ENCODE measurements at places on chromosomes 12 and 14. TPM values are rescaled to one million over a fixed set of nuclear protein-coding genes. Genes with fewer than 3 reads are reported as not detected.

FAM90A1 gene
- total RNA-seq = not detected

PTPRR gene
- 0.32 TPM for total RNA-seq

GRCh38 chr14:36442824-36443241 lies 77.2 kb downstream of the NKX2-1 start:
- no peak for DNase-seq
- no peaks in the 10 kb centered on the region for H3K36me3 ChIP-seq
- no peak overlapping the region for H3K27ac ChIP-seq

KRT72 gene
- total RNA-seq = not detected

ADGRD1 gene
- total RNA-seq = 64.0 TPM

KRT85 gene
- total RNA-seq = not detected

- DNase-seq = no peak
- H3K27ac ChIP-seq = no peak overlapping the region
- peaks cover 36% of the 10 kb centered on the region for H3K4me1 ChIP-seq
Observed at GRCh38 chr14:74490486-74490885, 2.6 kb downstream of the NPC2 start.

SOAT2 gene
- total RNA-seq = not detected

TAS2R46 gene
- 1.6 TPM for total RNA-seq

DNA sequence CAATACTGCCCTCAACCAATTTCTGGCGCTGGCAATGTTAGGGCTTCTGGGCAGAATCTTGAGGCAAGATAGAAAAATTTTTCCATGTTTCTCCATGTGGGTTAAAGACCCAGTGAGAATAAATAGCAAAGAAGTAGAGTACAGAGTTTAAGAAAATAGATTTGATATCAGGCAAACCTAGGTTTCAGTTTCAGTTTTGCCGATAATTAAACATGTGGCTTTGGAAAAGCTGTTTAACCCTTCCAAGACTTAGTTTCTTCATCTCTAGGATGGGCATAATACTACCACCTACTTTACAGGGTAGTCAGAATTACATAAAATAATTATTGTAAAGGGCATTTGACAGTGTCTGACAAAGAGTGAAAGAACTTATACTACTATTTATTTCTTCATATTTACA lies 360.4 kb downstream of the PCNX1 start:
- no peak for DNase-seq
- H3K36me3 ChIP-seq = no peaks in the 10 kb centered on the region
- no peak overlapping the region for H3K27ac ChIP-seq
- no peaks in the 10 kb centered on the region for H3K27me3 ChIP-seq

DNA sequence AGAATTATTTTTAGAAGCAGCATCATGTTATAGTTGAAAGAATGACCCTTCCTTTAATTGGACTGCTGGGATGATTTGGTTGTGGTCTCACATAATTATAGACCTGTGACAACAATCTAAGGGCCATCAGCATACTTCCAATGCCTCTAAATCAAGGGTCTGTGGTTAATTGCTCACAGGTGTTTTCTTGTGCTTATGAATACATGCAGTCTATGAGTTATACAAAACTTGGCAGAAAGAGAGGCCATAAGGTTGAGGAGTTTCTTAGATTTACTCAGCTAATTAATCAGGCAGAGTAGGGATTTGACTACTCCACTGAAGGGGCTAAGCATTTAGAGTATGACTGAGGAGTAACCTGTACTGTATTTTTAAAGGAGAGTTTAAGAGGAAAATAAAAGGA lies 37.0 kb upstream of the FRMD6 start:
- H3K27me3 ChIP-seq = no peaks in the 10 kb centered on the region
- no peaks in the 10 kb centered on the region for H3K36me3 ChIP-seq
- no peak overlapping the region for H3K27ac ChIP-seq

PLA2G1B gene
- not detected for total RNA-seq

CLEC4D gene
- 0.25 TPM for total RNA-seq

DNA sequence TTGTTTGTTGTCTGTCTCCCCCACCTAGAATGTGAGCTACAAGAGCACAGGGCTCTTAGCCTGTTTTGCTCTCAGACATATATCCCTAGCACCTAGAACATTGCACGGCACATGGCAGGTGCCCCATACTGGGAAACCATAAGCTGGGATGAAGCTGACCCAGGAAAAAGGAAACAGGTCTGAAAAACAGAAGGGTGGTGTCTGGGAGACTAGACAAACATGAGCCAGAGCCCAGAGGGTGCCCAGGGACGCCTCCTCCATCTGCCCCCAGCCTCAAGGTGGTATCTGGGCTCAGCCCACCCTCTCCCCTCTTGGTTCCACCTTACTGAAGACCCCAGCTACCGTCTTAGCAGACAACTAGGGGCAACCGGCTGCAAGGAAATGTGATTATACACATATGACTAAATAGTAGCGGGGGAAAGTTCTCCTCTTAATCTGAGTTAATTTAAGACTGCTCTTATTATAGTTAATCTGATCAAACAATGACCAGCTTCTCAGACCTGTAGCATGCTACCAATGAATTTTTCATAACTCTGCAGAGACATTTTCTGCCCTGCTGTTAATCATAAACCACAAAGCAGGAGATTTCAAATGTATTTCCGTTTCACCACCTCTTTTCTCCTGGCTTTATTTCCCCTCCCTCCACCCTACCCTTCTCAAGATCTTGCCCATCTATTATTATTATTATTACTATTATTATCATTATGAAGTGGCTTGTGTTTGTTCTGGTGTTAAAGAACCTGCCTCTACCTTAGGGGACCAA lies 31.9 kb downstream of the KSR2 start:
- no peak for DNase-seq
- H3K27ac ChIP-seq = no peak overlapping the region
- no peaks in the 10 kb centered on the region for H3K4me1 ChIP-seq
- no peak overlapping the region for H3K4me3 ChIP-seq
- H3K36me3 ChIP-seq = no peaks in the 10 kb centered on the region

GRCh38 chr14:41423503-41423902 lies 183.2 kb upstream of the LRFN5 start:
- H3K4me1 ChIP-seq = no peaks in the 10 kb centered on the region
- no peak overlapping the region for H3K27ac ChIP-seq
- H3K4me3 ChIP-seq = no peak overlapping the region
- no peak for DNase-seq
- H3K36me3 ChIP-seq = no peaks in the 10 kb centered on the region
- H3K27me3 ChIP-seq = no peaks in the 10 kb centered on the region

- H3K36me3 ChIP-seq = no peaks in the 10 kb centered on the region
- H3K4me3 ChIP-seq = no peak overlapping the region
- H3K27ac ChIP-seq = peak overlapping the region; percentile 52
Observed at GRCh38 chr12:18908191-18908590, 170.3 kb downstream of the CAPZA3 start.

DNA sequence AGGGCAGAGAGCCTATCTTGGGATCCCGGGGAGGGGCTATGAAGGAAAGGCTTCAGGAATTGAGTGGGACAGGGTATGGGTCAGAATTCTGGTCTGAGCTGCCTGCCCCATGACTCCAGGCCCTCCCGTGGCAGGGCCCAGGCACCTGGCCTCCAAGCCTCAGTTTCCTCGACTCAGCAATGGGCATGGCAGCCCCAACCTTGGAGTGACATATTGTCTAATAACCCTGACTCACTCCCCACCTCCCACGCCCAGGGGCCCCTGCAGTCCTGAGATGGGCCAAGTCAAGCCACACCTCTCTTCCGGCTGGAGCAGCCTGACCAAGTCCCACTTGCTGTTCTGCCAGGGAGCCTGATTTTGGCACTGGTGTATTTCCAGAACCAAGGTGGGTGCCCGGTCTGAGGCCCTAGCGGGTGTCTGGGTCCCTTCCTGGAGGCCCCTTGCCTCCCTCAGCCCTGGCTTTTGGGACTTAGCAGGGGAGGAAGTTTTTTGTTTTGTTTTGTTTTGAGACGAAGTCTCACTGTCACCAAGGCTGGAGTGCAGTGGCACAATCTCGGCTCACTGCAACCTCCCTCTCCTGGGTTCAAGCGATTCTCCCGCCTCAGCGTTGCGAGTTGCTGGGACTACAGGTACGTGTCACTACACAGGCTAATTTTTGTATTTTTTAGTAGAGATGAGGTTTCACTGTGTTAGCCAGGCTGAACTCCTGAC lies 40.3 kb upstream of the RCOR1 start:
- peak; percentile 65 for DNase-seq
- H3K4me3 ChIP-seq = no peak overlapping the region
- H3K4me1 ChIP-seq = peaks cover 12% of the 10 kb centered on the region

DNA sequence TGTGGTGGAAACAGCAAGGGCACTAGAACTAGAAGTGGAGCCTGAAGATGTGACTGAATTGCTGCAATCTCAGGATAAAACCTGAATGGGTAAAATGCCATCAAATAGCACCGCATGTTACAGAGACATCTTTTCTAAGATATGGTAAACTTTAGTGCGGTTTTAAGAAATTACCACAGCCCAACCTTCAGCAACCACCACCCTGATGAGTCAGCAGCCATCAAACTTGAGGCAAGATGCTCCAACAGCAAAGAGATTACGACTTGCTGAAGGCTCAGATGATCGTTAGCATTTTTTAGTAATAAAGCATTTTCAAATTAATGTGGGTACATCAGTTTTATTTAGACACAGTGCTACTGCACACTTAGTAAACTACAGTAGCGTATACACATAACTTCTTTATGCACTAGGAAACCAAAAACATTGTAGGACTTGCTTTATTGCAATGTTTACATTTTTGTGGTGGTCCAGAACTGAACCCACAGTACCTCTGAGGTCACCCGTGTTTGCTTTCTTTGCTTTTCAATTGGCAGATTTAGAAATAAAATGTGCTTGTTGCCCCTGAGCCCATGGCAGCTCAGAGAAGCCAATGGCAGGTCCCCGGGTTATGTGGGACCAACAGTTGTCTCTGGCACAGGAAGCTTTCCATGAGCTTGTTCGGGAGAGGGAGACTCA lies 15.9 kb downstream of the GOLGA3 start:
- no peaks in the 10 kb centered on the region for H3K27me3 ChIP-seq
- H3K36me3 ChIP-seq = peaks cover 87% of the 10 kb centered on the region
- no peak overlapping the region for H3K27ac ChIP-seq
- no peak for DNase-seq
- H3K4me1 ChIP-seq = no peaks in the 10 kb centered on the region

DNA sequence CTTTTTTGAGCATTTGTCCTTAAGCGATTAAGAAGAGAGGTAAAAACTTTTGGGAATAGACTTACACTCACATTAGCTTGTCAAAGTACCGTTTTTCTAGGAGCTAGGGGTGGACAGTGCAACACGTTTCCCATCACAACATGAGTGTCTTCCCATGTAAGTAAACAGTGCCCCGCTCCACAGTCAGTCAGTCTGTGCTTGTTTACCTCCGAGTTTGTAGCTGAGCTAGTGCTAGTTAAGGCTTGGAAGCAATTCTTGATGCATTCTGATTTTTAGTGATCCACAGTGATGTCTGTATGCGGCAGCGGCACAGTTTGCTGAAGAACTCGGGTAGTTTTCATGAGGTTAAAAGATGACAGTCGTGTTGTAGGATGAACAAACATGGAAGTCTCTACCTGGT lies 941 bp downstream of the ZDHHC17 start:
- H3K36me3 ChIP-seq = peaks cover 3% of the 10 kb centered on the region
- H3K27me3 ChIP-seq = no peaks in the 10 kb centered on the region
- H3K27ac ChIP-seq = peak overlapping the region; percentile 95
- peaks cover 44% of the 10 kb centered on the region for H3K4me1 ChIP-seq
- peak overlapping the region; percentile 75 for H3K4me3 ChIP-seq

TEDC1 gene
- 1.2 TPM for total RNA-seq

DNA sequence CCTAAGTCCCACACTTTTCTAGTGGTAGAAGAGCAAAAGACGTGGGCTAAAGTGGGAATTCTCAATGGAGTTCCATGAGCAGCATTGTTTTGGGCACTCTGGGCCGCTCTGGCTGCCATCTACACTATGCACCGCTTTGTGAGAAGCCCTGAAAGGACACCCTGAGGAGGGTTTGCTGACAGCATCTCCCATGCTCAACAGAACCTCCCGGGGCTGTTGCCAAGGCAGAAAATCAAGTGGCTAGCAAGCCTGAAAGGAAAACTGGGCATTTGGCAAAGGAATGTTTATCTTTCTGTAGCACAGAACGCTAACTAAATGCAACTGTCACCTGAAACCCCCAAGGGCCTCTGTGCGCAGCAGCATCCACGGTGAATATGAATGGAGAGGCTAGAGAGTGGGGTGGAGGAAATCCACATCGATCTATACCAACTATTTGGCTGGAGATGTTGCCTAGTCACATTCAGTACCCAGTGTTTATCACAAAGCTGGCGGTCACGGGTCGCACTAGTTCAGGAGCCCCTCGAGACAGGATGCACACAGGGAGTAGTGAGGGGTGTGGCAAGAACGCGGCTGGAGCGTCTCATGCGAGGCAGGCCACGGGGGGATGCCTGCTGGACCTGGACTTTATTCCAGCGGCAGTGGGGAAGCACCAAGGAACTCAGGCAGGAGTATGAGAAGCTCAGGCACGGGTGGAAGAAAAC lies 14.2 kb downstream of the APPL2 start:
- no peaks in the 10 kb centered on the region for H3K27me3 ChIP-seq
- H3K4me3 ChIP-seq = no peak overlapping the region
- no peaks in the 10 kb centered on the region for H3K36me3 ChIP-seq
- no peak for DNase-seq
- H3K4me1 ChIP-seq = peaks cover 91% of the 10 kb centered on the region

DNA sequence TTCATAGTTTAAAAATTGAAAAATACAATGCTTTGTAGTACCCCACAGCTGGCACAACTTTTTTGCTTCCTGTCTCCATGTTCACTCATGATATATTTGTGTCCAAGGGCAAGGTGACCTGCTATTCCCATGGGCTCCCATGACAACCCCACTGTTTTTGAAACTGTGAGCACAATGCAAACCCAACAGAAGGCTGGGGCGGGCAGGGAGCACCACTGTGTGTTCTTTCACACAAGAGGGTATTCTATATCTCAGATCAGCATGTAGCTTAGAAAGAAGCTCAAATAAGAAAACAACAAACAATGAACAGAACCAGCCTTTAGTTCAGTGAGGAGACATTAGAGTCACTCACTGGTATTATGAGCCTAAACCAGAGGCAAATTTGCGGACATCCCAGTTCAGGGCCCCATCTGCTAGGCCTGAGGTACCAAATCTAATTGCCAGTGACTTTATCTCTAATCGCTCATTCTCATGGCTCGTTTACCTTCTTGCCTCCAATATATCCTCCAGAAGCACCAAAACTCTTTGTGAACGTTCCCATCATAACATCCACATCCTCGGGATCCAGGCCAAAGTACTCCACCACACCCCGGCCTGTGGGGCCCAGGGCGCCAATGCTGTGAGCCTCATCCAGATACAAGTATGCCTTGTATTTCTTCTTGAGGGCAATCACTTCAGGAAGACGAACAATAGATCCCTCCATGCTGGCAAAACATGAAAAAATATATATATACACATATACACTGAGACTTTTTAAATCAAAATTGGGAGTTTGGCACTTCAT lies 56.4 kb upstream of the ISM2 start:
- no peaks in the 10 kb centered on the region for H3K4me1 ChIP-seq
- peak overlapping the region; percentile 26 for H3K27ac ChIP-seq
- no peak for DNase-seq
- H3K36me3 ChIP-seq = peaks cover 16% of the 10 kb centered on the region
- H3K4me3 ChIP-seq = no peak overlapping the region

HOXC5 gene
- not detected for total RNA-seq

PROX2 gene
- total RNA-seq = not detected

GPRC5D gene
- not detected for total RNA-seq

- no peak for DNase-seq
- peaks cover 74% of the 10 kb centered on the region for H3K4me1 ChIP-seq
- no peak overlapping the region for H3K27ac ChIP-seq
- peaks cover 40% of the 10 kb centered on the region for H3K36me3 ChIP-seq
Observed at GRCh38 chr14:65077318-65077717, 25.0 kb downstream of the MAX start.

GRCh38 chr12:82359115-82359478 lies 768 bp downstream of the METTL25 start:
- no peaks in the 10 kb centered on the region for H3K27me3 ChIP-seq
- peak overlapping the region; percentile 87 for H3K4me3 ChIP-seq
- peaks cover 13% of the 10 kb centered on the region for H3K4me1 ChIP-seq
- DNase-seq = peak; percentile 57
